NCI-H82 (cell line): ENCODE measurements at places on chromosomes 1 and 21.

DNA sequence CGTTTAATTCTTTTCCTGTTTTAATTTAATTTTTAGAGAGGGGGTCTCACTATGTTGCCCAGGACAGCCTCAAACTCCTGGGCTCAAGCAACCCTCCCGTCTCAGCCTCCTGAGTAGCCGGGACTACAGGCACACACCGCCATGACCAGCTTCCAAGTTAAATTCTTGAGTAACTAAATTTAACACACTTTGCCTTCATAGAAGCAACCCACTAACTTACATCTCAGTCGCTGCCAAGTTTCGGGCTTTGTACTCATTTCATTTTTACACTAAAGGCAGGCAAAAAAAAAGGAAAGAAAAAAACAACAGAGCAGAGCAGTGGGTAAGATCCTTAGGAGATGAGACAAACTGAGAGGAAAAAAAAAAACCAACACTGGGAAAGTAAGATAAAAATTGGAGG is 3.5 kb downstream of the TIAM1 start:
- DNase-seq = no peak

DNA sequence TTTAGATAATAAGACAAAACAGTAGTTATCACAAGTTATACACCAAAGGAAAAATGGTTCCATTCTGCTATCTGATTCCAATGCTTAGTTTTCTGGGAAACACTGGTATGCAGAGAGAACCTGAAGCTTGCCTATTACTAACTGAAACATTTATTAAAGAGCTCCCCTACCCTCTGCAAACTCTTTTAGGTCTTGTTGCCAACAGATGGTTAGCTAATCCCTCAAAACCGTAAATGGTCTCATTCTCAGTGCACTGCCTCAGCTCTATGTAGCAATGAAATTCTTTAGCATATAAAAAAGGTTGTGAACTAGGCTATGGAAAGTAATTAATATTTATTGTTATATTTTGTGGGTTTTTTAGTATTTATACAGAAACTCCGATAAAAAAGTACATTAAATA is 20.4 kb downstream of the C21orf91 start:
- DNase-seq = peak; percentile 88

GRCh38 chr1:204760757-204761156 is 75.2 kb upstream of the LRRN2 start:
- no peak for DNase-seq

- no peak for DNase-seq
Measured at GRCh38 chr1:203077956-203078355, 7.9 kb downstream of the MYOG start.

GRCh38 chr1:159282118-159282517 is 20.0 kb upstream of the FCER1A start:
- no peak for DNase-seq

- DNase-seq = no peak
Measured at GRCh38 chr1:185539277-185539943, 194.8 kb upstream of the HMCN1 start.

- no peak for DNase-seq
Measured at GRCh38 chr1:204863730-204864129, 6.9 kb upstream of the NFASC start.

GRCh38 chr1:231856426-231856825 is 229.8 kb downstream of the DISC1 start:
- no peak for DNase-seq

DNA sequence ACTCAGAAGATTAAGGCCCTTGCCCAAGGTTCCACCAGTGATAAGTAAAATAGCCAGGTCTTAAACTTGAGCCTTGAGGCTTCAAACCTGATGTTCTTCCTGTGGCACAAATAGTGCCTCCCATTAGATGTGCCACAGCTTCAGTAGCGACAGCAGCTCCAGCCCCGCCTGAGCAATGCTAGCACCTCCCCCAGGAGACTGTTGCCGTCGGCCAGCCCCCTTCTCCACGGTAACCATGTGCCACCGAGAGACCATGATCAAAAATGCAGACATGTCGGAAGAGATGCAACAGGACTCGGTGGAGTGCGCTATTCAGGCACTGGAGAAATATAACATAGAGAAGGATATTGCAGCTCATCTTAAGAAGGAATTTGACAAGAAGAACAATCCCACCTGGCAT is 32.2 kb downstream of the KLHDC7A start:
- no peak for DNase-seq

GRCh38 chr1:154157520-154158306 is 2.8 kb upstream of the NUP210L start:
- no peak for DNase-seq

- DNase-seq = no peak
Measured at GRCh38 chr21:41437729-41438128, 11.7 kb downstream of the MX1 start.
